ENCODE measurements at places on chromosomes 16 and 17. TPM values are rescaled to one million over a fixed set of nuclear protein-coding genes. Genes with fewer than 3 reads are reported as not detected.

The ITGA2B gene
- total RNA-seq = 1.7 TPM

The CTF1 gene
- total RNA-seq = 3.0 TPM

The RNF166 gene
- 18.6 TPM for total RNA-seq

The MYL4 gene
- total RNA-seq = not detected

The PRSS21 gene
- 3.4 TPM for total RNA-seq

The IGFBP4 gene
- 302 TPM for total RNA-seq

The KCNH6 gene
- not detected for total RNA-seq

The NPB gene
- total RNA-seq = 0.22 TPM

The DBNDD1 gene
- total RNA-seq = 1.4 TPM

The UTS2R gene
- not detected for total RNA-seq

The STARD3 gene
- total RNA-seq = 26.7 TPM

The TEDC2 gene
- 13.6 TPM for total RNA-seq

The MRM1 gene
- 6.5 TPM for total RNA-seq

The QRICH2 gene
- 3.0 TPM for total RNA-seq

The CAPNS2 gene
- total RNA-seq = 0.87 TPM

The KREMEN2 gene
- total RNA-seq = not detected

The OMG gene
- total RNA-seq = 0.11 TPM

The PRM2 gene
- not detected for total RNA-seq
